Stimulated activated naive CD4-positive, alpha-beta T cell treated with Interleukin-2 at 50 U/mL for 16 hours (primary cell): ENCODE measurements at places on chromosomes 7 and 10.

DNA sequence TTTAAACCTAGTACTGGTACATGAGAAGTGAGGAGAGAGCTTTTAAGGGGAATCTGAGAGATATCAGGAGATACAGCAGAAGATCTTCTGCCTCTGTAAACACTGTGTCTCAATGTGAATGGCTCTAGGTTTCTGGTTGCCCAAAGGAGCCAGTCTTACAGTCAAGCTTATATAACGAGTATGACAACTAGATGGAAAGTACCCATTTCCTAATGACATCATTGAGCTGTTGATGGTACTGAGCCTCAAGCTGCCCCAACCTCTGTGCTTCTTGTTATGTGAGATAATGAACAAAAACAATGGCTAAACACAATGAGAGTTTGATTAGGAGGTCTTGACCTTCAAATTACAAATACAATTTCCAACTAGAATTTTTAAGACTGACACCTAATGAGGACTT, 451.5 kb downstream of the SORCS1 start:
- no peak for DNase-seq

- DNase-seq = no peak
Measured at GRCh38 chr7:86788948-86789347, 145.2 kb downstream of the GRM3 start.

GRCh38 chr10:60564475-60564874, 174.8 kb upstream of the ANK3 start:
- no peak for DNase-seq

DNA sequence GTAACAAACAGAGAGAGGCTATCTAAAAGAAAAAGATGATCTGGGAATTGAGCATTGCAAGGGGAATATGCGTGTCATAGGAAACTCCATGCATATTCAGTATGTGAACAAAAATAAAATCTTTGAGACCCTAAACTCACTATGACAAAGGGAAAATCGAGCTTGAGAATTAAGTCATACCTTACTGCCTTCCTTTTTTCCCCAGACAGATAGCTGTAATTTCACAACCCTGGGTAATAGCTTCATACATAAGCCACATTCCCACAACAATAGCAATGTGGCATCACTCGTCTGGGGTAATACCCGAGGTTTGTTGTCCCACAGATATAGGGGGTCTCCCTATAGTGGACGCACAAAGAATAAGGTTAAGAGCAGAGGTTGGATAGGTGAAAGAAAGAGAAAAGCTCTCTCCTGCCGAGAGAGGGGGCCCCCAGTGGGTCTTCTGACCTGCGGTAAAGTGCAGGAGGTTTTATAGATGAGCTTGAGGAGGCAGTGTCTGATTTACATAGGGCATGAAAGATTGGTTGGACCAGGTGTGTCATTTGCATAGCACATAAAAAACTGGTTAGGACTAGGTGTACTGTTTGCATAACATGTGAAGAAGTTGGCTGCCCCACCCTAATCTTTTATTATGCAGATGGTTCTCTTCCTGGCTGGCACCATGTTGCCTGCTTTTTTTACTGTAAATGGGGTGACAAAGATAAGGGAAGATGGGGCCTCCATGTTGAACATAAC, 11.6 kb downstream of the CYP3A43 start:
- no peak for DNase-seq

- no peak for DNase-seq
Measured at GRCh38 chr7:5231116-5231515, 41.1 kb downstream of the WIPI2 start.

GRCh38 chr10:17220652-17221100, 7.4 kb upstream of the VIM start:
- DNase-seq = no peak

- DNase-seq = no peak
Measured at GRCh38 chr10:126969310-126969709, 64.1 kb downstream of the DOCK1 start.

GRCh38 chr10:122051609-122052385, 62.8 kb downstream of the TACC2 start:
- no peak for DNase-seq

DNA sequence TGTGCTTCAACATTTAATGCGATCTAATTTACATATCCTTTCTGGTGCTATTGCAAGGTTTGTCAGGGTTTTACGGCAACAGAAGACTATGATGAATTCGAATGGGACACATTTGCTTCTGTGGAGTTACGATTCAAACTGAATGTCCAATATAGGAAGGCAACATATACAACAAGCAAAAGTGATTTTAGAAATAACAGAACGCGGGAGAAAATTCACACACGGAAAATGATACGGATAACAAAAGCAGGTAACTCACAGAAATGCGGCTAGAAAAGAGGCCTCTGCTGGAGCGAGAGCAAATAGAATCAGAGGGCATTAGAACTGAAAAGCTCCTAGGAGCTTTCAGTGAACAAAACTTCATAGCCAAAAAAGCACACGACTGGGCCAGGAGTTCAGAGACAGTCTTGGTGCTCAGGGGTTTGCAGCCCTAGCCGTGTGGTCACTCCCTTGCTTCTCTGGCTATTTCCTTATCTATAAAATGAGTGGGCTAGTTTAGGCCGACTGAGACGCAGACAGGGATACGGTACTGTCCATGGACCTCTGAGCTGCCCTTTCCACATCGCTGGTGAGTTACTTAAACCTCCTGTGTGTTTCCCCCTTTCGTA, 557 bp upstream of the TAX1BP1 start:
- DNase-seq = no peak

GRCh38 chr7:34772296-34772938, 114.4 kb downstream of the NPSR1 start:
- DNase-seq = no peak

DNA sequence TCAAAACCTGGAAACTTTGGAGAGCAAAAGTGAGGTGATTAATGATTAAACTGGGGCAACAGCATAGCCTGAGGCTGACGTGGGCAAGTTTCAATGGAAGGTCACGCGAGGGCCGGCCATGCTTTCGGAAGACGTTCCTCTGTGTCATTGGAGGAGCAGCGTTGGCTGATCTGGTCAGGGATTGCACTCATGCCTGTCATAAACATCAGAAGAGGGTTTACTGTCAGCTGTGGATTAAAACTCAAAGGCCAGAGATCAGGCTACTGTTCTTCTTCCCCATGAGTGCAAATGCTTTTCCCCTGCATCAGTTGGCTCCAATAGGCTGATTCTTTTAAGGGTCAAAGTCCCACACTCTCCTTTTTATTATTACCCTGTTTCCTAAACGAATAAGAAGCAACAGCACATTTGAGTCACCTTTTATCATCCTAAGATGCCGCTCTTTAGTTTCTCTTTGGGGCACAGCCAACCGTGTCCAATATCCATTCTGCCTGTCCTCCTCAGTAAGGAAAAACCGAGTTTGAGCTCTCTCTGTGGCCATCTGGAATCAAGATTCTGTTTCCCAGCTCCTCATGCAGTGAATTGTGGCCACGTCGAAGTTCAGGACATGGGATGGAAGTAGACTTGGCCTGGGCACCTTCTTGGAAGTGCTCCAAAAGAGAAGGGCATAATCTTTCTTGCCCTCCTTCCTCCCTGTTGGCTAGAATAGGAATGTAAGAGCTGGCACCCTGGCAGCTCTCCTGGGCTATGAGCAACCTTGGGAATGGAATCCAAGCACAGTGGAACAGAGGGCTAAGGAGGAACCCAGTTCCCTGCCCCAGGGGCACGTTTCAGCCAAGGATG, 62.5 kb upstream of the INSIG1 start:
- no peak for DNase-seq

GRCh38 chr10:115945701-115946445, 327.1 kb downstream of the GFRA1 start:
- no peak for DNase-seq

- no peak for DNase-seq
Measured at GRCh38 chr10:102313221-102313896, 68.0 kb downstream of the GBF1 start.

GRCh38 chr10:113078282-113078907, 128.3 kb downstream of the TCF7L2 start:
- DNase-seq = no peak

- DNase-seq = no peak
Measured at GRCh38 chr7:133688483-133689239, 435.8 kb downstream of the EXOC4 start.
